ENCODE measurements at places on chromosomes 1 and 21.

DNA sequence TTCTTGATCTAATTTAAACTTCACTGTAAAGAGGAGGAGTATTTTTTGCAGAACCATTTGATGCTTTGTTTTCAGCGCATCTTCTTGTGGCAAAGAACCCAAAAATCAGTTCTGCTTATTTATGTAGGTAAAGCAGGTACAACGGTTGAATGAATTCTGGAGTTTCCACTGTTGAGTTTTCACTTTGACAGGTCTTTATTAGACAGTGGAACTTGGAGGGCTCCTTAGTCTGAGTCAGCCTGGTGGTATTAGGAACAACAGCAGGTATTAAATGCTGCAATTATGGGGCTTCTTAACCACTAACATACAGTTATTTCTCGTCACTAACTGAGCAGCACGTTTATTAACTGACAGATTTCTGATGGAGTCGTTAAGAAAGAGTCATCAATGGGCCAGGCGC, 1.2 kb downstream of the LRIG2 start:
- DNase-seq, result no peak

DNA sequence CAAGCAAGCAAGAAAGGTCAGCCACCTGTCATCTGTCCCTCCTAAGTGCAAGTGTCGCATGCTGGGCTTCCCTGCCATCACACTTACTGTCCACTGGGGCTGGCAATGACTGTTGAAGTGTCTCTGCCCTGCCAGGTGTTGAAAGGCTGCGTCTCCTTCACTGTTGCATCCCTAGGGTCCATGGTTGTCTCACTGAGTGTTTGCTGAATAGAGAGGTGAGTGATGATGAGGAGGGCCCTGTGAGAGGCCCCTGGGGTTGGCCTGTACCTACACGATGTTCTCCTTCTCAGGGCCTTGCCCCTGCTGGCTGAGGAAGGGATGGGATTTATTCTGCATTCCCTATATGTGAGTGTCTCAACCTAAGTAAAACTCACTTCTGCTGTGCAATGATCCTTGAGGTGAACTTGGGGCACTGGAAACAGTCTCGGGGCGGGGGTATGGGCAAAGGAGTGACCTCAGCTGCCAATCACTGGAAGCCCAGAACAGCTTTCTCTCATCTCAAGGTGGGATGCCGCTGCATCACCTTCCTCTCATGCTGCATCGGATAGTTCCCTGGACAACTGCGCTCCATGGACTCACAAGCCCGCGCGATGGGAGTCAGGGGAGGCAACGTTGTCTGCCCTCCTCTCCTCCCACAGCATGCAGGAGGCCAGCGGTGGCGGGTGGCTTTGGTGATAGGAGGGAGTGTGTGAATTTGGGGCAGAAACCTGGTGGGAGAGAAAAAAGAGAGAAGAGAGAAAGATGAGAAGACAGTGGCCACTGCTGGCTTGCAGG, 35.8 kb upstream of the SOX13 start:
- no peak for DNase-seq

- no peak for DNase-seq
Observed at GRCh38 chr1:71232786-71233185, 152.0 kb upstream of the ZRANB2 start.

GRCh38 chr21:42971897-42972275, 2.5 kb upstream of the PKNOX1 start:
- no peak for DNase-seq

DNA sequence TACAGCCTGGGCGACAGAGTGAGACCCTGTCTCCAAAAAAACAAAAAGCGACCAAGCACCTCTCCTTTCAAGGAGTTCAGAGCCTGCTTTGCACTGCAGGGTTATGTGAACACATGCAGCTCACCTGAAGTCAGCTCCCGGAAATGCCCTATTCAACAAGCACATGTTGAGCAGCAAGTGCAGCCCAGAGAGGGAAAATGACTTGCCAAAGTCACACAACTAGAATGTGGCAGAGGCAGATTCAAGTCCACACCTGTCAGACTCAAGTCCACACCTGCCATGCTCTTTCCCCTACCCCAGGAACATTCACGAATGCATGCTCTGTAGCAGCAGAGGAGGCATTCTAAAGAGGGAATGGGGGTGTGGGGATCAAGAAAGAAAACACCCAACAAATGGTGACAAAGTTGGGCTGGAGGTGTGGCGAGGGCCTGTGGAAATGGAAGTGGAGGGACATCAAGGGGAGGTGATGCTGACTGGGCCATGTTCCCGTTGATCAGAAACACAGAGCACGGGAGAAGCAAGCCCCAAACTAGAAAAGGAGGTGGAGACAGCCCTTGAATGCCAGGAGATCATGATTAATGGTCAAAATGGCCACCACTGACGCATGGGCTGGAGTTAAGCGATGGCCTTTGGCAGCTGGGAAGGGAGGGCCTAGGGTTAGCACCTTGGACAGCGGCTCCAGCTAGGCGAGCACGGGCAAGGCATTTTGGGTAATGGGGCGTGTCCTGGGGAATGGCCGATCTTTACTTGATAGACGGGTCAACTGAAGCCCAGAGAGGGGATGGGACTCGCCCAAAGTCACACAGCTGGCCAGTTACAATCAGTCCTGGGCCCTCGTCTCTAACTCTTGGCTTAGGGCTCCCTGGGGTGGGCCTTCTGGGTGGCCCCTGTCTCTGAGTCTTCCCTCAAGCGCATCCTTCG, 21.5 kb downstream of the RAP1GAP start:
- peak; percentile 56 for DNase-seq

- DNase-seq, result no peak
Observed at GRCh38 chr1:202540448-202540847, 169.8 kb downstream of the SYT2 start.

GRCh38 chr1:91402023-91402422, 2.6 kb downstream of the HFM1 start:
- DNase-seq, result no peak

DNA sequence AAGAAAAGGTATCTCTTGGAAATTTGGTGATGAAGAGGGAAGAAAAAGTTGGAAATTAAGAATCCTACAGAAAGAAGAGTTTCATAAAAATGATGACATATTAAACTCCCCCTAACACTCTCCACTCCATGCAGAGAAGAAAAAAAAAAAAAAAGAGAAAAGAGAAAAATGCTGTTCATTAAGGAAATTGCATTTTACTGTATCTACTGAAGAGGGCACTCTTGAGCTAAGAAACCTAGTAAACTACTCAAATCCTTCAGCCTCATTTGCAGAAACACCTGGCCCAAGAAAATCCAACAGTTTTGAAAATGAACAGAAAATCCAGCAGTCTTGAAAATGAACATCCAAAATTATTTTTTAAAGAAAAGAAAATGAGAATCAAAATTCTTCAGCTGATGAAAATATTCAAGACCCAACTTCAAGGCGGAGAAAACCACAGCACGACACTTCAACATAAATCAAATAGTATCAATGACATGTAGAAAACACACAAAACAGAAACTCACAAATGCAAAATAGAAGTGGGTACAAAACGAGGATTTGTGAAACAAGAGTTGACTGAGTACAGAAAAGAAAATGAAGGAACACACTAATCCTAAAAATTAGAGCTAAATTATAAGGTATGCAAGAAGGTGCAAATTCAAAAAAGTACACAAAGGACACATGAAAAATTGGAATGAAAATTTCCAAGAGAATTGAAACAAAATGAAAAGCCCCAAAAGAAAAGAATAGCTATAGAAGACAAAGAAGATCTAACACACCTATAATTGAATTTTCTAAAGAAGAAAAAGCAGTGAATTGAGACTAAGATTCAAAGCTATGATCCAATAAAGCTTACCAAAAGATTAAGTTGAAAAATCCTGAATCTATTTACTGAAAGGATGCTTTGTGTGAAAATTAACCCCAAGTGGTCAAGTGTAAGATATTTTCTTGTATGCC, 73.2 kb upstream of the DNAJC6 start:
- no peak for DNase-seq

DNA sequence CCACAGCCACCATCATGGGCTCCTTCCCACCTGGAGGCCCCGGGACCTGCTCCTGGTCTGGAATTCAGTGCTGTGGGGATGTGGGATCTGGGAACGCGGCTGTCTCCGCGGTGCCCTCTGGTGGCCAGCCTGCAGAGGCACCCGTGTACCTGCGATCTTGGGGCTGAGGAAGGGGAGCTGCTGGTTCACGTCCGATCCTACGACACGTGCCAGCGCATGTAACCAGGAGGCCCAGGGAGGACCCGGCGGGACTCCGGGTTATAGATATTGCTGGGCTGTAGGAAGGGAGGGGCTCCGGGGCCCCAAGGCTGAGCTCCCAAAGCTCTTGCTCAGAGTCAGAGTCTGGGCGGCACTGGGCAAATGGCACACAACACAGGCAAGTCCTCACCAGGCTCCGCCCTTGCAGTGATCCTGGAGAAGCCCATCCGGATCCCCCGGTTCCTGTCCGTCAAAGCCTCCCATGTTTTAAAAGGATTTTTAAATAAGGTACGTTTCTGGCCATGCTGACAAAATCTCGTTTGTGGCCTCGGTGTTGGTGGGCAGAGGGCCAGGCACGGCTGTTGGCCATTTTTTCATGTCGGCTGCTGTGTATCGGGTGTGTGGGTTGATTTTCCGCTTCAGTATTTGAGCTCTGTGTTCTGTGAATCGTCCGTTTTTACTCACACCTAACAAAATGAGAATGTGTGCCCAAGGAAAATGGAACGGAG, 20.1 kb downstream of the FAAP20 start:
- DNase-seq, result peak; percentile 80

- no peak for DNase-seq
Observed at GRCh38 chr1:109214695-109215623, 1.2 kb downstream of the SARS1 start.

- DNase-seq, result no peak
Observed at GRCh38 chr1:28170001-28170596, 6.4 kb downstream of the PTAFR start.

DNA sequence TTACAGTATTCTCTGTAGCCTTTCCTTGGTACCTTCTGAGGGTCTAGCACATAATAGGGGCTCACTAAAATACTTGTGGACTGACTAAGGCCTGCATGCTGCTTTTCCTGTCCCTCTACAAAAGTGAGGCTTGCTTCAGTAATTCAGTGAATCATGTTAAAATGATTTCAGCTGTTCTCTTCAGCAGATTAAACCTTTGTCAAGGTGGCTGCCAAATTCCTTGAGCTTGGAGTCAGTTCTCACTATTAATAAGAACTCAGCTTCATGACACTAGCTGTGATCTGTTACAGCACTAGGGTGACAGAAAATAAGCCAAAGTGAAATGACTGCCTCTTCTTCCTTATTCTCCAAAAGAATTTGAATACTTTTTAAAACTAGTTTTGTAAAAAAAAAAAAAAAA, 128.8 kb downstream of the KCNN3 start:
- no peak for DNase-seq

DNA sequence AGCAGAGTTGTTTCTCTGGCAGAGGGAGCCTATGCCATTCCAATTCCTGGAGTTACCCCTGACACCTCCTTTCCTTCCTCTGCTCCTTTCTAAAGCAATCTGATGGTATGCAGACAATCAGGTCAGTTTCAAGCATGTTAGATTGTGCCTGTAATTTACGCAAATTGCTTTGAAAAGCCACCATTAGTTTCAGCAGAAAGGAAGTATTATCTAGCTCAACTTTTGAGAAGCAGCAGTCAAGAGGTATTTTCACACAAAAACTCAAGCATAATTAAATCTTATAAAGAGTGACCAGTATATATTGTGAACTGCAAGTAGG, 2.2 kb downstream of the ERRFI1 start:
- no peak for DNase-seq

DNA sequence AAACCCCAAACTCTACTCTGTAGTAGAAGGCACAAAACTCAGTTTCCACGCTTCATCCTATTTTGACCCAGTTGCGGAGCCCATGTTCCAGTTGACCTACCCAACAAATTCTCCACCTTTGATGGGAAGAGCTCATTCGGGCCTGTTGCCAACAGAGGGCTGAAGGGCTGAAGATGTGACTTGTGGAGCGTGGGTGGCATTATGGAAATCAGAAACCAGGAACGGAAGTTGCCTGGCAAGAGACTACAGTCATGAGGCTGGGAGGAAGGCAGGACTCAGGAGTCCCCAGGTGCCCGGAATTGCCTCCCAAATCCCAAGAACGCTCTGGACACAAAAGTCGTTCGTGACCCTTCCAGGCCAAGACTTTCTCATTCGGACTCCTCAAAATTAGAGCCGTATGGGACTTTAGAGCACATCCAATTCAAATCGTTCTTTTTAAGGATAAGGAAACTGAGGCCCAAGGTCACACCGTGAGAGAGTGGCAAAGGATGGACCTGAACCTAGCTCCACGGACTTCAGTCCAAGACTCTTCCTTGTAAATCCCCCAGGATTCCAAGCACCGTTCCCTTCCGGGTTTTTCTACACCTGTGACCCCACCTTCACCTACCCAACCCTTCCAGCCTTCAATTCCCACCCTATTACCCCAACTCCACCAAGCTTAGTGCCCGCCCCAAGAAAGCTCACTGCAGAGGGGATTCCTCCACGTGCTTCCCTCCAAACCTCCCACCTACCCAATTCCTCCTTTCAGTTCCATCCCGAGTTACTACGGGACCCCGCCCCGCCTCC, 739 bp downstream of the SMG5 start:
- no peak for DNase-seq

GRCh38 chr21:34282223-34282622, 81.6 kb upstream of the KCNE2 start:
- DNase-seq, result no peak

GRCh38 chr1:172308577-172308976, 111.9 kb upstream of the C1orf105 start:
- no peak for DNase-seq

- DNase-seq, result no peak
Observed at GRCh38 chr1:234531151-234531635, 52.2 kb upstream of the TARBP1 start.

- DNase-seq, result no peak
Observed at GRCh38 chr1:110345480-110345879, 6.3 kb downstream of the RBM15 start.

- DNase-seq, result no peak
Observed at GRCh38 chr1:145993618-145994390, 2.6 kb downstream of the TXNIP start.
